ENCODE measurements at places on chromosomes 6 and 20.

DNA sequence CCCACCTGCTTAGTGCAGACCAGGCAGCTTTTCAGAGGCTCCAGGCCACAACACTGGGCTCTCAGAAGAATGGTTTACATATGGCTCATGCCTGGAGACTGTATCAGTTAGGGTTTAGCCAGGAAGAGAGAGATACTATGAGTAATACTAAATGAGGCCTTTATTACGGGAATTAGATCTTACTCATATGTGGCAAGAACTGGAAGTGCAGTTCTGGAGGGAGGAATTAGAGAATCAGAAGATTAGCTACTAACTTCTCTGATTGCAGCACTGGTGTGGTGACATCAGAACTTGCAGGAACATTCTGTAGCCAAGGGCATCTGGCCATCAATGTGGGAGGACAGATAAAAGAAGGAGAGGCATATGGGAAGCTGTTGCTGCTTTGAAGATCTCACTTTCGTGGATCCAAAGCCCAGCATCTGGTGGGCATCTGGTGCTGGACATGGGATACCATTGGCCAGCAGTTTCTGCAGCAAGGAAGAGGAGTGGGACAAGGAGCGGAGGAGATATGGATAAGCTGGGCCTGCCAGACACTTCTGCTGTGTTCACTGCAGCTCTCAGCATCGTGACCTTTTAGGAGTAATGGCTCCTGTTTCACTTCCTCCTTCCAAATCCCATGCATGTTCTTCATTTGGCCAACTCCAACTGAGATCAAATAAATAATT lies 248.5 kb downstream of the BTBD3 start:
- DNase-seq, result no peak

DNA sequence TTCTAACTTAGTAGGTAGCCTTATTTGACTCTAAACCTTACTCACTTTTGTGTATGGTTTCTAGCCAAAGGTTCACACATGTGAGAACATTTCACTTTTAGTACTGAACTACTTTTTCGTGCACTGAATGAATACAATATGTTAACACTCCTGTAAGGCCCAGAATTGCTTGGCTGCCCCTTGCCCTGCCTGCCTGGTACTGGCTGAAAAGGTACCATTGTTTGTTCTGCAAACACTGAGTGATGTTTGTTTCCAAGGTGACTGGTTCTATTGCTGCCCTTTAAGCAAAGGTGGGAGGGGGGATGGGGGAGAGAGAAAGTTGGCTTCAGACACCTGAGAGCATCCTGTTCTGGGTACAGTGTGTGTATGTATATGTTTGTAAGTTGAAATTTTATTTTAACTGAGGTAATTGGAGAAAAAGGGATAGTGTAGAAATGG lies 31.2 kb downstream of the RREB1 start:
- DNase-seq, result no peak

- DNase-seq, result no peak
Measured at GRCh38 chr6:150230164-150230561, 87.3 kb downstream of the PPP1R14C start.

DNA sequence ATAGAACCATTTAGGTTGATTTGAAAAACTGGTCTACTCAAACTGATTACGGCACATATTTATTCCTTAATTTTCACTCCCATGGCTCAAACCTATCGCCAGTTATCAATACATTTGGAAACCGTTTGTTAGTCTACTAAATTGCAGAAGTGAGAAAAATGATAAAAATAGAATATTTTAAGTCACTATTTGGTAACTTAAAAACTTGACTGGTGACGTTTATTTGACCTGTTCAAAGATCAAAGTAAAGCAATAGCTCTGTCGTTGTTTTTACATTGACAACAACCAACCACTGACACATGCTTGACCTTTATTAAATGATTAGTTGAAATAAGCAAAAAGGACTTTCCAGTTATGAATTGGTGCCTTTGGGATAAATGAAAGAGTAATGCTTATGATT lies 402.9 kb upstream of the MAP3K7 start:
- DNase-seq, result no peak

DNA sequence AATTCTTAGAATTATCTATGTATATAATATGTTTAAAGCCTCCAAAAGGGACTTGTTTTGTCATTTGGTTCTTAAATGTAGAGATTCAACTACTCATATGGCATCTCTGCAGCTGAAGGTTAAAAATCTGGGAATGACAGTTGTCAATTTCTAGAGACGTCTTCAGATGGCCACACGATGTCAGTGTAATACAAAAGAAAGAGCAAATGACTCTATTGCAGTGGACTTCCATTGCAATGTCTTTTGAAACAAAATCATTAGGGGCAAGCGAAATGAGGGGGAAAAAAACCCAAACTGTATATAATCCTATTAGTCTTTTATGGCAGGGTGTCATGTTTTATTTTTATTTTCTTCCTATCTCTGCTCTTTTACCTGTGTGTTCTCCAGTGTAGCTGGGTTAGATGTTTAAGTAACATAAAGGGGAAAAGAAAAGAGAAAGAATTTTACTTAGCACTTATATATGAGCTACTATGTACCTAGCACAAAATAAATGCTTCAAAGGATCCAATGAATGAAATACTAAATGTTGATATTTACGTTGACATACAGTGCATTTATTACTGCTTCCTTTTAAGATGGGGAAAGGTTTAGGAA lies 26.2 kb downstream of the CCN2 start:
- no peak for DNase-seq

DNA sequence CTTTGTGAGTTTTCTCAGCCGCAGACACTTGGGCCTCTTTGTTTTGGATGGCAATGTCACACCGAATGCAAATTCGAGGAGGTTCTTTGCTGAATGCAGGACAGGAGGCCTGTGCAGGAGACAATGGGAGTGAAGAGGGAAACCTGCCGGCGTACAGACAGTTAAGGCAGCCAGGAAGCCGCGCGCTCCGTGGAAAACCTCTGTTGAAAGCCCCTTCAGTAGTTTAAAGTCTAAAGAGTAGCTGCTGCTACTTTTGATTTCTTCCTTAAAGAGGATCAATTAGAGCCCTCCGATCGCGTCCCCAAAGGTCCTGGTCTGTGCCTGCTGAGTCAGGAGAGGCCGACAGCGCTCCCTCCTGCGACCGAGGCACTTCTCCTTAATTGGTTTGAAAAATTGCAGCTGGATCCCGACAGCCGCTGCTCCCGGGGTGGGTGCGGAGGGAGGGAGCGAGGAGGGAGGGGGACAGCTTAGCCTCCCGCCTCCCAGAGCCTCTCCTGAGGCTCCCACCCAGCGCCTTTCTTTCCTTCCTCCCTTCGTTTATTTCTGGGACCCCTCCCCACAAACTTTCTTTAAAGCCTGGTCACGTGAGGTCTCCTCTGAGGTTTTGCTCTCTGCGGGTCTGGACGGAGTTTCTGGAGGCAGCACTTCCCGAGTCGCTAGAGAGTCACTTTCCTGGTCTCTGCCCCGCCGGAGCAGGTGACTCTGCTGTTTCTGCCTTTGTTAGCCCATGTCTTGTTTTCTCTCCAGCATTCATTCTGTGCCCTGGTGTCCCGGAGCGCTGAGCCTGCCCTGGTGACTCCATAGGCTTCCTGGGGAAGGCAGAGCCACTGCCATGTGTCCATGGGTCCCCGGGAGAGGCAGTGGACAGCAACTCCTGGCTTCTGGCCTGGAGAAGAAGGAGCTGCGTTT lies 22.3 kb upstream of the RPP40 start:
- no peak for DNase-seq

DNA sequence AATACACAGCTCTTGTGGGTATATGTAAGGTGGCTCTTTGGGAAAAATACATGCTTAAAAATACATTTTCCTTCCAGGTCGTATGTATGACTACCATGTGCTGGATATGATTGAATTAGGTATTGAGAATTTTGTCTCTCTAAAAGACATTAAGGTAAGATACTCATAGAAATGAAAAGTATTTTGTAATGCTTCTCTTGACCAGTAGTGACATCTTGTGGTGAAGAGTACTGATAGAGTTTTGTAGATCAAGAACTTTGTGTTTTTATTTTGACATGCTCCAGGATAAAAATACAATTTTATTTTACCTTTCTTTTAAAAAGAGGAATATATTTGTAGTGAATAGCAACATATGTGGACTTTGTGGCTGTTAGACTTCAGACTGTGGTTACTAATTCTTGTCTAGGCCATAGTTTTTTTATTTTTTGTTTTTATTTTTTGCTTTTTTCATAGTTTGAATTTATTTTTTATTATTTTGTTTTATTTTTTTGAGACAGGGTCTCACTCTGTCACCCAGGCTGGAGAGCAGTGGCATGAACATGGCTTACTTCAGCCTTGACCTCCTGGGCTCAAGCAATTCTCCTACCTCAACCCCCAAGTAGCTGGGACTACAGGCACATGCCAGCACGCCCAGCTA lies 17.9 kb downstream of the RPF2 start:
- DNase-seq, result no peak

DNA sequence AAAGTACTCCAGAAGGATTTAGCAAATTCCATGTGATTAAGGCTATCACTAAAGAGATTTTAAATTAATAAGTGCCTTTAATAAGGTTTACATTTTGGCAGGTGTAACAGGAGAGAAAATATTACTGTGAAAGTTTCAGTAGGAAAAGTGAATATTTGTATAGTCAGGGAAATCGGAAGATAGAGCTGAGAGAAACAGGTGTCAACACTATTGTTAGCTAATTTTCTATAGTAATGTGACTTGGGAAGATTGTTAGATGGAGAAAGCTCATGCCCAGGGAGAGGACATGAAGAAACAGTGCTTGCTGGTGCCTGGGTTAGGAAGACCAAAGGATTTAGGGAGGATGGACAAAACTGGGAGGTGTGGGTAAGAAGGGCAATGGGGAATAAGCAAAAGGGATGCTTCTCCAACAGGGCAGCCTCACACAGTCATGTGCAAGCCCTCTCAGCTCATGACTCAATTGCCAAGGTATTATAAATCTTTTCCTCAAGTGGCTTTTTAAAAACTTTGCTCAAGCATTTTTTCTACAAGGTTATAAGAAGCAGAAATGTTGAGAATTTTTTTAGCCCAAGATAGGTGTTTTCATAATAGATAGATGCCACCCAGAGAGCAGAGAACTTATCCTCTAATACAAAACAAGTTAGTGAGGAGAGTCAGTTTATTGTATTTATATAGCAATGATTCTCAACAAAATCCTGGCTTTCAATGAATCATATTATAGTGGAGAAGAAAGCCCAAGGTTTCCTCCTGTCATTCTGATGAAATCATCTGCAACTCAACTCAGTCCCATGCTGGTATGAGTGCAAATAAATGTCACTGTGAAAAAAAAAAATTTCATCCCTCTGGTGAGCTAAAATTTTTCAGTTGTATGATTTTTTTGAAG lies 325.2 kb upstream of the NT5E start:
- DNase-seq, result no peak

DNA sequence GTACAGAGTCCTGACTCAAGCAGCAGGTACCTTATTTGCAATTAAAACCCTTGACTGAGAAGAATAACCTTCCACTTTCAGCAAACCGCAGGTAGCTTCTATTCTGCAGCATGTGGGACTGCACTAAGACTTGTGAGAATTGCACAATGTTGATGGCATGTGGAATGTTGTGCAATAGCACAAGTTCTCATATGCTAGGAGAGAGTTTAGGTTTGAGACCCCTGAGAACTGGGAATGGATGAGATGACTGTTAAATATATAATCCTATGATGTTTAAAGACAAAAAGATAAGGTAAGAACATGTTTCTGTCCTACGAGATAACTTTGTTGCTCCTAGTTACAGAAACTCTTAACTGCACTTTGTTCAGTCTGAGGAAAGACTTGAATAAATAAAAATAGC lies 194.6 kb downstream of the OTOR start:
- no peak for DNase-seq

DNA sequence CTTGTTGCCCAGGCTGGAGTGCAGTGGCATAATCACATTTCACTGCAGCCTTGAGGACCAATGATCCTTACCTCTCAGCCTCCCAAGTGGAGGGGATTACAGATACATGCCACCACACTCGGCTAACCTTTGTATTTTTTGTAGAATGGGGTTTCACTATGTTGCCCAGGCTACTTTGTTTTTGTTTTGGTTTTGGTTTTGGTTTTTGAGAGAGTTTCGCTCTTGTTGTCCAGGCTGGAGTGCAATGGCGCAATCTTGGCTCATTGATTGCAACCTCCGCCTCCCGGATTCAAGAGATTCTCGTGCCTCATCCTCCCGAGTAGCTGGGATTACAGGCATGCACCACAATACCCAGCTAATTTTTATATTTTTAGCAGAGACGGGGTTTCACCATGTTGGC lies 105.5 kb downstream of the BMP7 start:
- DNase-seq, result no peak

- no peak for DNase-seq
Measured at GRCh38 chr6:164750128-164750527, 559.3 kb downstream of the C6orf118 start.

GRCh38 chr6:134949927-134950326 lies at the start of gene ALDH8A1:
Gene ALDH8A1 (minus strand): TSS chr6:134950101. CDS start chr6:134950053, 48 bp downstream.
- no peak for DNase-seq

DNA sequence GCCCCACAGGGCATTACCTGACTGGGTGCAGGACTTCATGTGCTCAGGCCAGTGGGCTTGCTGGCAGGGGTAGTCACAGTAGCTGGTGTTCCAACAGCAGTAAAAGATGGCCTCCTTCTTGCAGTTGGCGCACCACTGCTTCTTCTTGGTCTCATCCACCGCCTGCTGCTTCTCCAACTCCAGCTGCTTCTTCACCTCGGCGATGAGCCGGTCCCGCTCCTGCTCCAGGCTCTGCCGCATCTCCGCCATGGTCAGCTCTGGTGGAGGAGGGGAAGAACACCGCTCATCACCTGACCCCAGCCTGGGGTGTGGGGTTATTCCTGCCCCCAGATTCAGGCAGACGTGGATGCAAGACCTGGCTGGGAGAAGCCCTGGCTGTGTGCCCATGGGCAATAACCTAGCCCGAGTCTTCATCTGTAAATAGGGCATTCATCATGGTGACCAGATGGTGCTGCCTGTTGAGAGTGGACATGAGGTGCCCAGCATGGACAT lies 132.2 kb downstream of the ZMYND8 start:
- no peak for DNase-seq

- no peak for DNase-seq
Measured at GRCh38 chr6:140985679-140986275, 1146.9 kb upstream of the GJE1 start.

DNA sequence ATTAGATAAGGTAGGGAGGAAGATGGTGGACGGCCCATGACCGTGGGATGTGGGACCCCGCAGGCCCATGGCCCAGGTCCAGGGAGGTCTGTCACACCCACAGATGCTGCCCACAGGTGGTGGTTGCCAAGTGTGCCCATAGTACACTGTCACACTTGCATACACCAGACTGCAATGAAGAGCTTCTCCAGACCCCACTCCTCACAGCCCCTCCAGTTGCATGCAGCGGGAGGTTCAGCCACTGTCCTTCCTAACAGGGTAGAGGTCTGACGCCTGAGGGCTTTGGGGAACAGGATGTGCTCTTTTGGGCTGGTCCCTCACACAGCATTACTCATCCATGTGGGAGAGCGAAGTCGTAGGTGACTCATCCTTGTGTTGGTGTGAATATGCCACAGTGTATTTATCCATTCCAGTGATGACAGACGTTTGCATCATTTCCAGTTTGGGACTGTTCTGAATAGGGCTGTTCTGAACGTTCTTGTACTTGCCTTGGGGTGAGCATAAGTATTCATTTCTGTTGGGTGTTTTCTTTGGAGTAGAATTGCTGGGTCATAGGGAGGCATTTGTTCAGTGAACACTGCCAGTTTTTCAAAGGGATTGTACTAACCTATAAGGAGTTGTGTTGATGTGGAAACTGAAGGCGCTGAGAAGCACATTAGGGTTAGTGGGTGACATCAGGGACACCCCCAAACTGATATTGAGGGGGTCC lies 10.1 kb upstream of the PYGB start:
- DNase-seq, result peak; percentile 49

GRCh38 chr6:70310063-70310694 lies 7.3 kb upstream of the COL9A1 start:
- no peak for DNase-seq

- no peak for DNase-seq
Measured at GRCh38 chr6:36791521-36792135, 47.6 kb downstream of the CPNE5 start.

GRCh38 chr20:3864518-3864917 lies 17.9 kb downstream of the MAVS start:
- DNase-seq, result no peak
